ENCODE measurements at places on chromosomes 6 and 20.

- no peak for DNase-seq
These were observed 156.5 kb upstream of the INSM1 start for GRCh38 chr20:20211274-20211987.

DNA sequence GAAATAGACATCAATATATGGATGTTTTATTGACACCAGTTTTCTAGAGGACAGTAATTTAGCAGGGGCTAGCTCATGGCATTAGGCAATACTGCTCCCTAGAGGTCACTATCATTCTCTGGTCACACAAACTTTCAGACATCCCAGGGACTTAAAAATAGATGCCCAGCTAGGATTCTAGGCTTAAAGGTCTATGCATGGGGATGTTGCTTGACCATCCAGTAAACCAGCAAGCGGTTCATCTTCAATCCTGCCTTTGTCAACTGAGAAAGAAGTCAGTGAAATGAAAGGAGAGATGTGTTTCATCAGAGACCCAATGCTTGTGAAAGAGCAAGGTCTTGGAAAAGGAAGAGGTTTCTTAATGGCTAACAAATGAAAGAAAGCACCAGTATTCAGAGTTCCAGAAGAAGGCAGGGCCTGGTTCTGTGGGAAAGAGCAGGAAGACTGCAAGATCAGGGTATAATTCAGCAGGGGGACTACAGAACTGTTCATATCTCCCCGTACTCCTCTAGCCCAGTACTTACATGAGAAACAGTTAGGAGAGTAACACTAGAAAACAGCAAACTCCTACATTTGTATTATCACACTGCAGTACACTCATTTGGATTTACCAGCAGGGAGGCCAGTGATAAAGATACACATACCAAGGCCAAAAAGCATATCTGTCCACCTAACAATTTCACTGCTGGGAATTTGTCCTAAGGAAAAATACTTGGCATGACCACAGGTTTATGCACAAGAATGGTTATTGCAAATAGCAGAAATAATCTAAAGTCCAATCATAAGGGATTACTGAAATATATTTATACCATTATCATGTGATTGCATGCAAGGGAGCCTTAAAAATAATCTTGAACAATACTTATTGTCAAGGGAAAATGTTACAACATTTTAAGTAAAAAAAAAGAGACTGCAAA lies 151.4 kb upstream of the LAMA2 start:
- DNase-seq = no peak

DNA sequence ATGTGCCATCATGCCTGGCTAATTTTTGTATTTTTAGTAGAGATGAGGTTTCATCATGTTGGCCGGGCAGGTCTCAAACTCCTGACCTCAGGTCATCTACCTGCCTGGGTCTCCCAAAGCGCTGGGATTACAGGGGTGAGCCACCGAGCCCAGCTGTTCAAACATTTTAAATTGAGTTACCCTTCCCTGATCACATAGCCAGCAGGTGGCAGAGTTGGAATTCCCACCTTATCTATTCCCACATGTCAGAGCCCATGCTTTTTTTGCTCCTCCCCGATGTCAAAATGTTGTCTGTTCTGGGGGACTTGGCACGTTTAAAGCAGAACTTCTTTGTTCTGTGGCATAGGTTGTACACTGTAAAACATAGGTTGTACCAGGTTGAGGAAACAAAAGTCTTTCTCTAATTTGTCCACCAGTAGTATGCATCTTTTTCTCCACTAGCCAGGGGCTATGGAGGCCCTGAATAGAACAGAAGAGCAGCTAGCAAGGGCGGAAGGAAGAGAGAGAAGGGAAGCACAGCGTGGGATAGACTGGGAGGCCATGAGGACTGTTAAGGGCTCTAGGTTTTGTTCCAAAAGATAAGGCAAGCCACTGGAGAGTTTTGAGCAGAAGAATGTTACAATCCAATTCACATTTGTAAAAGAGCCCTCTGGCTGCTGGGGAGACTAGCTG lies 7.3 kb upstream of the LBP start:
- DNase-seq = no peak

DNA sequence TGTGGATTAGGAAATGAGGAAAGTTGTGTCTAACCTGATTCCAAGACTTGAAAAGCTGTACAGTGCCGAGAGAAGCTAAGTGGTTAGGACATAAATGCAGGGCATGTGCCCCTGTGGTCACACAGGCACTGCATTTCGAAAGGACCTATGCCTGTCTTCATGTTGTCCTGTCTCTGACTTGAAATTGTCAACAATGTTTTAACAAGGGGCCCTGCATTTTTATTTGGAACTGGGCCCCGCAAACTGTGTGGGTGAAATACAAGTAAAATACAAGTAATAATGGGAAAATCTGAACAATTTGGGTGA lies 38.8 kb downstream of the MRS2 start:
- no peak for DNase-seq

GRCh38 chr6:18465410-18466154 lies 78.4 kb downstream of the RNF144B start:
- no peak for DNase-seq

- no peak for DNase-seq
These were observed 44.1 kb upstream of the MOXD1 start for GRCh38 chr6:132445201-132445951.

DNA sequence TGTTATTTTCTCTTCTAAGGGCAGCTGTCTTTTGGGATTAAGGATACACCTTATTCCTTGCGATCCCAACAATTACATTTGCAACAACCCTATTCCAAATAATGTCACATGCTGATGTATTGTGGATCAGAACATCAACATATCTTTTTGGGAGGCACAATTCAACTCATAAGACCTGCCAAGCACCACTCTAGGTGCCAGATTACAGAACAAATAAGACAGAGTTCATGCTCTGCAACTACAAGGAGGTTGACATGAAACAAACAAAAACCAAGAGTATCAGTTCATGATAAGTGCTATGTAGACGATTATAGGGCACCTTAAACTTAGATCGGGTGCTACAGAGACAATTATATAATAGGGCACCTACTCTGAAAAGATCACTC lies 203.2 kb upstream of the SGK1 start:
- DNase-seq = no peak

- DNase-seq = no peak
These were observed 2.0 kb downstream of the KCNQ2 start for GRCh38 chr20:63470410-63470809.

- no peak for DNase-seq
These were observed 55.7 kb upstream of the HS3ST5 start for GRCh38 chr6:114398481-114398880.

DNA sequence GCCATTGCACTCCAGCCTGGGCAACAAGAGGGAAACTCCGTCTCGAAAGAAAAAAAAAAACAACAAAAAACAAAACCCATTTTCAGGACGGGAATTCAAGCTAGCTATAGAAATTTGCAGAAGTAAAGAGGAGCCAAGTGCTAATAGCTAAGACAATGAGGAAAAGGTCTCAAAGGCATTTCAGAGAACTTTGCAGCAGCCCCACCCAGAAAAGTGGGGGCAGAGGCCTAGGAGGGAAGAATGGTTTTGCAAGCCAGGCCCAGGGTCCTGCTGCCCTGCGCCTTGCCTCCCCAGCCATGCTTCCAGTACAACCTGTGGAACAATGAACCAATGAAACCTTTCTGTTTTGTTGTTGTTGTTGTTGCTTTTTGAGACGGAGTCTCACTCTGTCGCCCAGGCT lies 38.3 kb upstream of the SAMHD1 start:
- no peak for DNase-seq

GRCh38 chr6:15501826-15502445 lies 160.9 kb downstream of the DTNBP1 start:
- DNase-seq = no peak
